ENCODE measurements at places on chromosomes 5 and 9. TPM values are rescaled to one million over a fixed set of nuclear protein-coding genes. Genes with fewer than 3 reads are reported as not detected.

GRCh38 chr9:7894231-7894630 is 94.7 kb upstream of the DMAC1 start:
- no peak overlapping the region for H3K4me3 ChIP-seq
- no peaks in the 10 kb centered on the region for H3K27me3 ChIP-seq
- H3K27ac ChIP-seq: no peak overlapping the region
- H3K4me1 ChIP-seq: no peaks in the 10 kb centered on the region
- no peaks in the 10 kb centered on the region for H3K36me3 ChIP-seq
- DNase-seq: no peak

- no peak overlapping the region for H3K27ac ChIP-seq
- H3K27me3 ChIP-seq: no peaks in the 10 kb centered on the region
- no peaks in the 10 kb centered on the region for H3K4me1 ChIP-seq
- H3K36me3 ChIP-seq: no peaks in the 10 kb centered on the region
Measured at GRCh38 chr5:3179220-3179619, 416.4 kb upstream of the IRX1 start.

DNA sequence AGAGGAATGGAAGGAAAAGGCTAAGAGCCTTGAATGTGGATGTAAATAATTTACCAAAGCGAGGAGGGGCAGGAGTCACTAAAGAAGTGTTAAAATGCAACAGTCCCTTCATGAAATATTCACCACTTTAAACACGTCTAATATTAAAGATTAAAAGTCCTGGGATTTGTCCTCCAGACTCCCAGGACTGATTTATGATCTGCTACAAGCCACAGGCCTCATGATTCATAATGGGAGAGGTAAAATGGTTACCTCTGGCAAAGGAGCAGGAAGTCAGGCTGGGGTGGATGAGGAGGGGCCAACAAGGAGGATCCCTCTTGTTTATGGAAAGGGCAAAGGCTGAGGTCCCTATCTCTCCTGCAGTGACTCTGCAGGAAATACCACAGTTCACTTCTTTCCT is 292.4 kb downstream of the TRIM32 start:
- no peaks in the 10 kb centered on the region for H3K4me1 ChIP-seq
- H3K36me3 ChIP-seq: no peaks in the 10 kb centered on the region
- DNase-seq: no peak

GRCh38 chr9:86350006-86350760 is 4.0 kb downstream of the TUT7 start:
- H3K27ac ChIP-seq: no peak overlapping the region
- no peak for DNase-seq
- peak overlapping the region; percentile 64 for H3K4me3 ChIP-seq
- peaks cover 50% of the 10 kb centered on the region for H3K4me1 ChIP-seq
- H3K36me3 ChIP-seq: peaks cover 35% of the 10 kb centered on the region

DNA sequence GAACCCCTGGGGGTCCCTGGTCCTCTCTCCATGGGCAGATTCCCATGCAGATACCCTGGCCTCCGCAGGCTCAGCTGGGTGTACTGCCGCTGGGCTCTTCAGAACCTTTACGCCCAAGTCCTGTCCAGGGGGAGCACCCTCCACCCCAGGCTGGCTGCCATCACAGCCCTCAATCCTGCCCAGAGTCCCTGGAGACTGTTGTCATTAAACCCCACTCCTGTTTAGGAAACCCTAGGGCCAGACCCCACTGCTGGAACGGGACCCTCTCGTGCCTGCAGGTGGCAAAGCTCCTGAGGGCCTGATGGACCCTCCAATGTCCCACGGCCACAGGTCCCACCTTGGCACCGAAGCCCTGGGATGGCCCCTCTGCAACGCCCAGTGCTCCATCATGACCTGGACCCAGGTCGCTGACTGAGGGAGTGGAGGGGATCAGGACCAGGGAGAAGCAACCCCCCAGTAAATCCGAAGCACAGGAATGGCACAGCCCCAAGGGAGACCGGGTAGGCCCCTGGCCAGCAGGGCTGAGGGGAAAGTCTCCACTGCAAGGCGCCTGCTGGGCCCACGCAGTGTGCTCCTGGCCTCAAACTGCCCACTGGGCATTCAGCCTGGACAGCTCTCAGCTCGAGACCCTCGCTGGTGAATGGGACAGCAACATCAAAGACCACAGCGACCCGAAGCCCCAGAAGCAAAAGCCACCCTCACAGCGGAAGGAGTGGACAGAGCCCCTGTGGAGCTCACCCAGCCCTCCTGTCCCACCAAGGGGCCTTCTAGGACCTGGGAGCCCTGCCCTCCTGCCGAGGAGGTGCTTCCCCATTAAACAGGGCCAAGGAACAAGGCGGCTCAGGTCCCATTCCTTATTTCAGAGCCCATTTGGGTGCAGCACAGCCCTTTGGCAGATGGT is 8.3 kb downstream of the ZDHHC11B start:
- no peaks in the 10 kb centered on the region for H3K27me3 ChIP-seq
- H3K36me3 ChIP-seq: no peaks in the 10 kb centered on the region
- no peak overlapping the region for H3K27ac ChIP-seq

DNA sequence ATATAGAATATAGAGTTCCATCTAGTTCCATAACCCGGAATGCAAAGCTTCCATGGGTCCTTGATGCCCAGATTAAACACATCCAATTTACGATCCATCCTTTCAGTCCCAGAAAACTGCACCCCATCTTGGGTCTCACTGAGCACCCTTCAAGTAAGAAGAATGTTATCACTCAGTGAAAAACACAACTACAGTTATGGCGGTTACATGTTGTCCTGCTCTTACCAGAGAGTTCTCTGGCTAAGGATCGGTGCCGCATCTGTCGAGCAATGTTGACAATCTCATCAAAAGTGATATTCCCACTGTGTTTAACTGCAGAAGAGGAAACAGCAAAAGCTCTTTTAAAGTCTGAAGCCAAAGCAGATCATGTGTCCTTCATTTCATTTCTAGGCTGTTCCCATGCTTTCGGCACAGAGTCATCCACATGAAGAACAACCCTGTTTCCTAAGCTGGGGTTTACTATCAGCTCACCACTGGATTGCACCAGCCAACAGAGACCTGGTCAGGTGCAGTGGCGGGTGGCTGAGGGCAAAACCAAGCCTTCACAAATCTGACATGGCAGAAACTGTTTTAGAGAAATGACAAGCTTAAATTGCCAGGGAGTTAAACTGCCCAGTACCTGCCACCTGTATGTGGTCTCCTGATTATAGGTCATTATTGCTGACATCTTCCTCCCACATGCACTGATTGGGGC is 2.9 kb downstream of the RPL12 start:
- peak overlapping the region; percentile 96 for H3K4me3 ChIP-seq
- H3K27me3 ChIP-seq: peaks cover 18% of the 10 kb centered on the region
- H3K36me3 ChIP-seq: peaks cover 81% of the 10 kb centered on the region

GRCh38 chr5:59328709-59329296 is 564.7 kb downstream of the PDE4D start:
- H3K27ac ChIP-seq: no peak overlapping the region
- no peak for DNase-seq
- peaks cover 25% of the 10 kb centered on the region for H3K27me3 ChIP-seq
- H3K36me3 ChIP-seq: no peaks in the 10 kb centered on the region
- H3K4me1 ChIP-seq: no peaks in the 10 kb centered on the region
- H3K4me3 ChIP-seq: no peak overlapping the region

DNA sequence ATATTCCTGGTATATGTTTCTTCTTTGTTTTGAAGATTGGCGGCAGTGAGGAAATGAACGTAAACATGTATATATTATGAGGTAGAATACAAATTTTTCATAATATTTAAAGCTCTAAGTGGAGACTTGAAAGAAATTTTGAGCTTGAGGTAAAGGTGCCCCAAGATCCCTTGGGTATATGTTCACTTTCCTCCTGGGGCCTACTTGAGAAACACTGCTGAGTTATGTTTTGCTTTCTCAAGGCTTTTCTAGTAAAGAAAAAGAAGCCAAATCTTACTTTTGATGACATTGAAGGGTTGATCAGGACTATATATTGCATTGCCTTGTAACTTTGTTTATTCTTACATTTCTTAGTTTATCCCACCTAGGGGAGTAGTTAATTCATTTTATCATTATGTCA is 30.7 kb downstream of the AP3S1 start:
- H3K4me3 ChIP-seq: no peak overlapping the region
- peaks cover 6% of the 10 kb centered on the region for H3K4me1 ChIP-seq
- H3K27ac ChIP-seq: no peak overlapping the region
- DNase-seq: no peak
- peaks cover 28% of the 10 kb centered on the region for H3K36me3 ChIP-seq

- no peak overlapping the region for H3K4me3 ChIP-seq
- DNase-seq: no peak
- H3K36me3 ChIP-seq: no peaks in the 10 kb centered on the region
- peaks cover 6% of the 10 kb centered on the region for H3K27me3 ChIP-seq
- H3K27ac ChIP-seq: no peak overlapping the region
- no peaks in the 10 kb centered on the region for H3K4me1 ChIP-seq
Measured at GRCh38 chr5:38060354-38060753, 198.0 kb upstream of the EGFLAM start.

- peak; percentile 79 for DNase-seq
- peak within 1 kb of the TSS; percentile 92 for H3K27ac ChIP-seq
- H3K36me3 ChIP-seq: peaks cover 33% of the 10 kb centered on the region
- H3K27me3 ChIP-seq: no peaks in the 10 kb centered on the region
- peaks cover 41% of the 10 kb centered on the region for H3K4me1 ChIP-seq
- peak within 1 kb of the TSS; percentile 92 for H3K4me3 ChIP-seq
Measured at GRCh38 chr5:151157426-151158286, at the start of gene ANXA6. Gene ANXA6 (minus strand): TSS chr5:151157779. CDS start chr5:151147901, 9,878 bp downstream.

DNA sequence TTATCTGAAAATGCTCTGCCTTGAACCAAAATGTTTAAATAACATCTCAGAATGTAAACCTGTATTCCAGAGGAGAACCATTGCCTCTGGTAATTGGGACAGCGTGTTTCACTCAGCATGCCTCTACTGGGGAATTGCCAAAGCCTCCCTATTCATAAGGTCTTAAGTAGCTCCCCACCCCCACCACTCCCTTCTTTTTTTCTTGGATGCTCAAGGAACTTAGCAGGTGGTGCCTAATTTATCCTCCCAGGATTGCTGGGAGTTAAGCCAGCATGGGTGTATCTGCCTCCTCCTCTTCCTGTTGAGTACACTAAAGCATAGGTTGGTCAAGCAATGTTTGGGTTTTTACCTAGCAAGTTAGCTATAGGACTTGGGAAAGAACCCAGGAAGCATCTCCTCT is 220.2 kb downstream of the DMAC1 start:
- no peaks in the 10 kb centered on the region for H3K4me1 ChIP-seq
- no peak overlapping the region for H3K27ac ChIP-seq
- no peaks in the 10 kb centered on the region for H3K27me3 ChIP-seq

DNA sequence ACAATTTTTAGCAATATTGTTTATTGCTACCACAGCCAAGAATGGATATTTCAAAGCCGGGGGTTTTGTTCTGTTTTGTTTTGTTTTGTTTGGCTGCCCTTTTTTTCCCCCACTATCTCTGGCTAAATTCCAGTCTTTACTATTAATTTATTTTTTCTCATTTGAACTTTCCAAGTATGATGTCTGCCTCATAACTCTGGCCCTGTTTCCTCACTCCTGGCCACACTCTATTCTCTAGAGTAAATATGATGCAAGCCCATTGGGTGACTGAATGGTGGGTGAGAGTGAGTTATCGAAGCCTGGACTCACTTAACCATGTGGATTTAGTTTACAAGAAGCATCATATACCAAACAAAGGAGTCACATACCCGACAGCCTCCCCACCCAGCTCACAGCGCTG is 41.9 kb downstream of the WDR36 start:
- H3K4me1 ChIP-seq: peaks cover 16% of the 10 kb centered on the region
- H3K4me3 ChIP-seq: no peak overlapping the region
- no peak overlapping the region for H3K27ac ChIP-seq
- DNase-seq: no peak

DNA sequence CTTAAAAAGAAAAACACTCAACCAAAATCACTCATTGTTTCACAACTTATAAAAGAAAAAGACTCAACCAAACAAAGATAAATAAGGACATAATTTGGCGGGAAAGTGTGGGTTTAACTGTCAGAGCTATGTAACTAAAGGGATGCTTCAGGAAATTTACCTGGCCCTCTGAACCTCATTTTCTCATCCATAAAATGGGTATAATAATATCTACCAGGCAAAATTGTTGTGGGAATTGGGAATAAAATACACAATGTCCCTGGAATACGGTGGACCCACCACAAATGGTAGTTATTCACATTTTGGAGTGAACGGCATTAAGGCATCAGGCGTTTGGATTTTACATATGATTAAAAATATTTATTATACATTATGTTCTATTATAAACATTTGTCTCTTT is 228.5 kb upstream of the ANKRD55 start:
- no peaks in the 10 kb centered on the region for H3K36me3 ChIP-seq
- no peak overlapping the region for H3K4me3 ChIP-seq
- no peak overlapping the region for H3K27ac ChIP-seq
- H3K27me3 ChIP-seq: no peaks in the 10 kb centered on the region
- DNase-seq: no peak

- H3K4me3 ChIP-seq: peak within 1 kb of the TSS; percentile 85
- H3K27me3 ChIP-seq: no peaks in the 10 kb centered on the region
- peaks cover 19% of the 10 kb centered on the region for H3K36me3 ChIP-seq
Measured at GRCh38 chr9:69759421-69760277, at the start of gene PTAR1. Gene PTAR1 (minus strand): TSS chr9:69760011. CDS start chr9:69759938, 73 bp downstream.

DNA sequence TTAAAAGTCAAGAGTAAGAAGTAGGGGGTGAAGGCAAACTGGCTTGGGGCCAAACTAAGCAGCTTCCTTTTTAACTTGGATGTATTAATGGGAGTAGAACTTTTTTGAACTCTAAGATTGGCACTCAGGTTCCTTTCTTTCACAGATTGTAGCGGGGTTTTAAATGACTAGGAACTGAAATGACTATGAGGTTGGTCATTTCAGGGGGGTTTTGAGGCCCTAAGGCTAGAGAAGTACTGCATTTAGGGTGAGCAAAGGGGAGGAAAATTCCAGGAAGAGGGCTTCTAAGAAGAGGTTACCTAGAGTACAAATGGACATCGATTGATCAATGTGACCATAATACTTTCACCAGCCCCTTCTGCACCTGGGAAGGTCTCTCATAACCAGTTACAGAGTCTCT is 381.8 kb downstream of the MLLT3 start:
- no peak overlapping the region for H3K4me3 ChIP-seq
- H3K4me1 ChIP-seq: peaks cover 49% of the 10 kb centered on the region
- no peak overlapping the region for H3K27ac ChIP-seq

GRCh38 chr5:42894057-42894456 is 82.4 kb upstream of the SELENOP start:
- H3K27me3 ChIP-seq: no peaks in the 10 kb centered on the region
- no peaks in the 10 kb centered on the region for H3K36me3 ChIP-seq
- no peak for DNase-seq
- no peak overlapping the region for H3K4me3 ChIP-seq

The ALDH1A1 gene
- not detected for total RNA-seq

The GNA14 gene
- total RNA-seq: not detected

The FOXI1 gene
- total RNA-seq: not detected

The IL9 gene
- total RNA-seq: not detected

The PCDHB12 gene
- not detected for total RNA-seq

All from activated naive CD8-positive, alpha-beta T cell treated with anti-CD3 and anti-CD28 coated beads for 36 hours (primary cell).